Thymus (tissue), 14 donors: ENCODE measurements at places on chromosomes 11 and 22.

- DNase-seq = no peak
These were observed 526.7 kb downstream of the BRD1 start for GRCh38 chr22:49300951-49301397.

GRCh38 chr11:80686889-80687288 lies 1246.1 kb upstream of the TENM4 start:
- DNase-seq = no peak

DNA sequence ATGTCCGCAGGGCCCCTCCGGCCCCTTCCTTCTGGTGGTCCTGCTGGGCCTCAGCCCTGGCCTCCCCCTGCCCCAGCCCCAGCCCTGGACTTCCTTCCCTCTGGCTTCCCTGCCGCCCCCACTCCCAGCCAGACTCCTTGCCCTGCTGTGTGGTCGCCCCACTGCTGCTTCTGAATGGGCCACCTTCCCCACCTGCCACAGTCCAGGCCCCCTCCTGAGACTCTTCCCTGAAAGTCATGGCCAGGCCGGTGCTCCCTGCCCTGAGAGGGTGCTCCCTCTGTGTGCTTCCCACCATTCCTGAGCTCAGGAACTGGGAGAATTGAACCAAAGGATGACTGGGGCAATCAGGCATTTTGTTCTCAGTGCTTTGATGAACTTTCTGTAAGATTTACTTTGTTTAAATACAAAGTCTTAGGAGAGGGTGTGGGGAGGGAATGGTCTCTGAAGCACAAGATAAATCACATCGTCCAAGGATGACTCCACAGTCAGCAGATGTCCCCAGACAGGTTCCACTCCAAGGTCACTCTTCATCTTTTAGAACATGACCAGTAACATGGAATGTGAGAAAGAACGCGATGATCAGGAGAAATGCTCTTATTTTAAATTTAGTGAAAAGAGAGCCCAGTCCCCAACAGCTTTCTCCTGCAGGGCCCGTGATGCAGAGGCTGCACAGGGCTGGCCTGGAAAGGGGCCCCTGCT lies 774 bp downstream of the APOBEC3D start:
- DNase-seq = peak; percentile 19

- no peak for DNase-seq
These were observed 3.3 kb upstream of the ANKRD13D start for GRCh38 chr11:67285541-67286498.

GRCh38 chr11:13923716-13924650 lies 38.5 kb upstream of the SPON1 start:
- DNase-seq = no peak

DNA sequence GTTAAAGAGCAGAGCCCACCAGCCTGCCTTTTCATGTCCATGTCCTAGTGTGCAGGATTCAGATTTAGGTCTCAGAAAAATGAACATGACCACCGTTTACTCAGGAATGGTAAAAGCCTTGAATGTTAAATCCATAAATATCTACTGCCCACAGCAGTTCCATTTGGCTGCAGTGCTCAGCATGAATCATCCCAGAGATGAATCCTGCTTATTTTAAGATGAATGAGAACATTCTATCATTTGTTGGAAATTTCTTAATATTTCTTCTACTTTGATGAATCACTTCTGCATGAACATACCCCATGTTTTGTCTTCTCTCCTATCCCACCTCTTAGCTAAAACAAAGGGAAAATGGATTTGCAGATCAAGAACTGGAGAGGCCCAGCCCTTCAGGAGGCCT lies 47.5 kb upstream of the AQP11 start:
- DNase-seq = no peak

DNA sequence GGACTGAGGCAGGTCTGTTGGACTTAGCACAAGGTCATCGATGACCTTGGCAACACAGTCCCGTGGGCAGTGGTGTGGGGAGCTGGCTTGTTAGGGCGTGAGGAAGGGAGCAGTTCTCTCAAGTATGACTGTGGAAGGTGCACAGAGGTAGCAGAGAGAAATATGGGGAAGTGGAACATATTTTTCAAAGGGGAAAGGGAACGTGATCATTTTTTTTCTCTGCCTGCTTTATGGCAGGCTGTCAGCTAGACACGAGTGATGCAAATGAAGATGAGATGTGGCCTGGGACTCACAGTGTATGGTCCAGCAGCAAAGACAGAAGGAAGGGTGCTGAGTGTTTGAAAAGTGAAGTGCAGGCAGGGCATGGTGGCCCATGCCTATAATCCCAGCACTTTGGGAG lies 30.6 kb downstream of the ADAMTS8 start:
- no peak for DNase-seq

DNA sequence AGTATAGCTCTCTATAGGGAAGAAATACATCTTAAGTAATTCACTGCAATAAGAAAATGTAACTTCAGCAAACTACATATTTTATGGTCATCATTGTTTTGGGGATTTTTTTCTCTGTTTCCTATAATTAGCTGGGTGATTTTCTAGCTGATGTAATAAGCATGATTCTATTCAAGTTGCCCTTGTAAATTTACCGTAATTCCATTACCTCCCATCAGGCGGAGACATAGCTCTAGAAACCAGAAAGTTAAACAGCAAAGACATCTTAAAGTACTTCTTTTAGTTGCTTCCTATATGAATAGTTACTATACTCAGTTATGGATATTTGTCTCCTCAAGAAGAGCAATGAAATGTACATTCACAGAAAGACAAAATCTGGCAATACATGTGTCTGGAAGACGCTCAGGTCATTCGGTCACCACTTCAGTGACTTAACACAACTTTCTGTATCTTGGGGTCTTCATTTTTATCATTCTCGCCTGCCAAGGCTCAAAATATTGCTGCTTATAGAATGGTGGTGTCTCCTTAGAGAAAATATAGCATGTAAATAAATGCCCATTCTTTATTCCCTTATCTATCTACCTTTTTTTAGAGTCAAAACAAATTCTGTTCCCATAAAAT lies 239.9 kb upstream of the ZC3H12C start:
- DNase-seq = no peak

GRCh38 chr11:60750911-60751310 lies 5.8 kb upstream of the MS4A15 start:
- DNase-seq = no peak

- DNase-seq = no peak
These were observed 55.9 kb downstream of the LRRC32 start for GRCh38 chr11:76614471-76615179.

DNA sequence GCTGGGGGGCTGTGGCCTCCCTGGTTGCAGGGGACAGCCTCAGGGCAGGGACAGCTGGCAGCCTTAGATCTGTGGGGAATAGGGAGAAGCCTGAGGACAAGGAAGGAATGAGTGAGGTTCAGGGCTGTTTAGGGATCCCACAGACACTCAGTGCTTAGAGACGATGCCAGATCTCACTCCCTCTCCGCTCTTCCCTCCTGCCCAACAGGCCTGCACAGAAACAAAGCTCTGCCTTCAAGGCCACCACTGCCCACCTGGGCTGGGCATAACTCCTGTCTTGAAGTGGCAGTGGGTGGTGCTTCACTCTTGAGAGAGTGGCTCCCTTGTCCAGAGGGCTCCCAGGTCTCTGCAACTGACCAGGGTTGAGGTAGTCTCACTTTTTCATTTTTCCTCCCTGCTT lies 13.1 kb upstream of the CENATAC start:
- DNase-seq = no peak
